Stimulated activated naive CD4-positive, alpha-beta T cell treated with Interleukin-2 at 50 U/mL for 16 hours (primary cell): ENCODE measurements at places on chromosomes 1 and 21.

- DNase-seq = no peak
These were observed 14.9 kb upstream of the SLAMF6 start for GRCh38 chr1:160537714-160538665.

- no peak for DNase-seq
These were observed 253.8 kb downstream of the LTN1 start for GRCh38 chr21:28738882-28739281.

GRCh38 chr21:20996421-20997310, 1.5 kb upstream of the NCAM2 start:
- DNase-seq = no peak

DNA sequence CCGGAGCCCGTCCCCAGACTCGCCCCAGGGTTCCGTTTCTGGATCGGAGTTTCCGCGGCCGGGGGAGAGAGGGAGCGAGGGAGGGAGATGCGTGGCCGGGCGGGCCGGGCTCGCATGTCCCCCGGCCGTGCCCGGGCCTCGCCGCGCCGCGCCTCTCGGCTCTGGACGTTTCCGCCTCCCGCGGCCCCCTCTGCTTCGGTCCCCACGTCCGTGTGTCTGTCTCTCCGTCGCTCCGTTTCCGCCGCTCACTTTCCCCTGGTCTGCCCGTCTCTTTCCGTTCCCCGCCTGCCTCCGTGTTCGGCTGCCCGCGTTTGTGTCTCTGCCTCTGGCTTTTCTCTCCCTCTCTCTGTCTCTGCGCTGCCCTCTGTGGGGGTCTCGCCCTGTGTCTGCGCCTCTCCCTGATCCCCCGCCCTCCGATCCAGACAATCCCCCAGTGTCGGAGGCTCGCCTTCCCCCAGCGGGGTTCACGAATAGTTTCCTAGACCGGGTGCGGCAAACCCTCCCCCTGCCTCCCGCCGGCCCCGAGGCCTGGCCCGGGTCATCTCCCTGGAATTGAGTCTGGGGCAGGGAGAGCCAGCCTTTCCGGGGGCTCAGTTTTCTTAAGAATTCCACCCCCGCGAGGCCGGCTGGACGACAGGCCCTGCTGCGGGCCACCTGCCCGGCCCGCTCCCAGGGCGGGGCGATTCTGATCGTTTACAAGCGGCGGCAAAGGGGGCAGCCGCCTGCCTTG, 735 bp downstream of the NBL1 start:
- DNase-seq = peak; percentile 47

DNA sequence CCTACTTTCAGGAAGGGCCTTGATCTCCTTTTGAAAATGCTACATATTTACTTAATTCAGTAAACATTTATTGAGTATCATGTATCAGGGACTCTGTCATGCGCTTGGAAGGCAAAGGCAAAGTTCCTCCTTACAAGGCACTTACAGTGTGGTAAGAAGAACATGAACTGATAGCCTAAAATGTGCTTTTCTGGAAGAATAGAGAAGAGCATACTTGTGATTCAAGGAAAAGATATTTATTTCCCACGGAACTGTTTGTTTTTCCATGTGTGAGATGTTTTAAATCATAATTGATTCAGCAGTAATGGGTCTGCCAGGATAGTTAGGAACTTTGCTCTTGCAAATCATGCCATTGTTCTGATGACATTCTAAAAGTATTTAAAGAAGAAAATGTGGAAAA, 110.1 kb upstream of the ZNHIT6 start:
- DNase-seq = no peak

- no peak for DNase-seq
These were observed 282.7 kb upstream of the ADGRL2 start for GRCh38 chr1:81517987-81518386.

GRCh38 chr1:221868593-221869303, 126.9 kb upstream of the DUSP10 start:
- DNase-seq = no peak

GRCh38 chr1:219171192-219171935, 2.3 kb upstream of the LYPLAL1 start:
- DNase-seq = no peak

- no peak for DNase-seq
These were observed 77.0 kb downstream of the CSMD2 start for GRCh38 chr1:34087986-34088385.

DNA sequence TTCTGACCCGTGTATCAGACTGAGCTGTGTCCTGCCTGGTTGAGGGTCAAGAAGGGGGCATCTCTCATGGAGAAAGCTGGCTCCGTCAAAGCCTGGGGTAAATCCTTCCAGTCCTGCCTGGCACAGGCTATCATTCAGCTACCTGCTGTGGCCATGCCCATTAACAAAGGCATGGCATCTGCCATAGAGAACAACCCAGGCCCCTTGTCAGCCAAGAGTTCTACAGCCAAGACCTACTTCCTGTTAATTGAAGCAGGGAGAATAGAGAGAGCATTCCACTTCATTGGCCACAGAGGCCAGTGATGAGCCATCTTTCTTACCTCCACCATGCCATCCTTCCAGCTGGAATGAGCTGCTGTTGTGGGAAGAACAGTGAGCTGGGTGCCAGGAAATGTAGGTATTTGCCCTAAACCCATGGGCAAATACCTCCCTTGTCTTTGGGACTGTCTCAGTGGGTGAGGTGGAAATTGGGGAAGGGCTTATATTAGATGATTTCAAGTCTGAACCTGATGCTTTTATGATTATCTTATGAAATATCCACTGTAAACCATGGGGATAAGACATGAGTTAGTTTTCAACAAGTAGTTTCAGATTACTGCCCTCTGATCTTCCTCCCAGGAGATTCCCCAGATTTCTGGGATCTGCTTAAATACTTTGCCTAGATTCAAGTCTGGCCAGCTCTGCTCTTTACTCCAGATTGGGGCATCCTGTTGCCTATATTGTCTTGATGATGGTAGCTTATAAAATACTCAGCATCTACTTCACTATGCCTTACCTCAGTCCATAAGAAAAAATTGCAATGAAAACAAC, 11.2 kb upstream of the KCNQ4 start:
- DNase-seq = no peak

DNA sequence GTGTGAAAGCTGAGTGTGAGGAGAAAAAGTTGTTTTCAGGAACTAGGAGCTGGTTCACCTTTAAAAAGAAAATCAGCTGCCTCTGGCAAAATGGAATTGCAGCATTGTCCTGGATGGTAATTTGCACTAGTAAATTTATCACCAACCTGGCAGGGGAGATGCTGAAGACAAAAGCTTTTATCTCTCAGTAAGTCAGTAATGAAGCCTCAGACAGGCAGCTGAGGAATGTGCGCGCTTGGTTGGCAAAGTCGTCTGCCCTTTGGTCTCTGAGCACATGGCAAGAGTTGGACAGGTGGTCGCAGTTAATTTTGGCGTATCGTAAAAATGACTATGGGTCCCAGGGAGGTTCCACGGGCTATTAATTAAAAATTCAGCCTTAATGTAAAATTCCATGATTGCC, 131.9 kb downstream of the BACH1 start:
- DNase-seq = no peak

GRCh38 chr1:153536012-153536670, 350 bp upstream of the S100A6 start:
- DNase-seq = peak; percentile 81

DNA sequence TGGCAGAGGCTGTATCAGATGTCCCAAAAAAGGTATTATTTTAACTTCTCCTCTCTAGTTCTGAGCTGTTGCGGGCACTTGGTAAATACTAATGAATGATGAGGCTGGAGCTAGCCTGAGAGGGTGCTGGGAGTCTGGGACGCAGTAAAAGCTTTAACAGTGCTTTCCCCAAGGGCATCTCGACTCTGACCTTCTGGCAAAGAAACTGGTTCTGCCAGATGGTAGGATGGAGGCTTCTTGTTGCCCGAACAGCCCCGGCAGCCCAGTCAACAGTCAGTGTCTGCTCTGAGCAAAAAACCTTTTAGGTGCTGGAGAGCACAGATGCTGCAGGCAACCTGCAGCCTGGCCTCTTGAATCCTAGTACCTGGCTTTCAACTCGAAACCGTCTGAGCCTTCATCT, 2.5 kb upstream of the PNRC2 start:
- DNase-seq = no peak

DNA sequence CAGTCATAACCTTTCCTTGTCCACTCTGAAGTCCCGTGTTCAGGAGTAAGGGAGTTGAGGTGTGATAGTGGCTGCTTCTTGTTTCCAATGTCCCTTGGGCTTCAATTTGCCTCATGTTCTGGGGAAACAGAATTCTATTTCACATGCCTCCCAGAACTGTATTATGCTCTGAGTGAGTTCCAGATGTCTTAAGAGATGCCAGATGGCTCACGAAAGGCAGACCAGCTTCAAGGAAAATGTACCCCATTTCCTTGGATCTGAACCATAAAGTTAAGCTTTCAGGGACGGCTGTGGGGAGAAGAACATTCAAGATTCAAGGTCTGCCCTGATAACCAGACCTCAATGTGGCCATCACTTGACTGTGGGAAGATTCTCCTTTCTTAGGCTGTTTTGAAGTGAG, 42.4 kb downstream of the C1orf87 start:
- no peak for DNase-seq

DNA sequence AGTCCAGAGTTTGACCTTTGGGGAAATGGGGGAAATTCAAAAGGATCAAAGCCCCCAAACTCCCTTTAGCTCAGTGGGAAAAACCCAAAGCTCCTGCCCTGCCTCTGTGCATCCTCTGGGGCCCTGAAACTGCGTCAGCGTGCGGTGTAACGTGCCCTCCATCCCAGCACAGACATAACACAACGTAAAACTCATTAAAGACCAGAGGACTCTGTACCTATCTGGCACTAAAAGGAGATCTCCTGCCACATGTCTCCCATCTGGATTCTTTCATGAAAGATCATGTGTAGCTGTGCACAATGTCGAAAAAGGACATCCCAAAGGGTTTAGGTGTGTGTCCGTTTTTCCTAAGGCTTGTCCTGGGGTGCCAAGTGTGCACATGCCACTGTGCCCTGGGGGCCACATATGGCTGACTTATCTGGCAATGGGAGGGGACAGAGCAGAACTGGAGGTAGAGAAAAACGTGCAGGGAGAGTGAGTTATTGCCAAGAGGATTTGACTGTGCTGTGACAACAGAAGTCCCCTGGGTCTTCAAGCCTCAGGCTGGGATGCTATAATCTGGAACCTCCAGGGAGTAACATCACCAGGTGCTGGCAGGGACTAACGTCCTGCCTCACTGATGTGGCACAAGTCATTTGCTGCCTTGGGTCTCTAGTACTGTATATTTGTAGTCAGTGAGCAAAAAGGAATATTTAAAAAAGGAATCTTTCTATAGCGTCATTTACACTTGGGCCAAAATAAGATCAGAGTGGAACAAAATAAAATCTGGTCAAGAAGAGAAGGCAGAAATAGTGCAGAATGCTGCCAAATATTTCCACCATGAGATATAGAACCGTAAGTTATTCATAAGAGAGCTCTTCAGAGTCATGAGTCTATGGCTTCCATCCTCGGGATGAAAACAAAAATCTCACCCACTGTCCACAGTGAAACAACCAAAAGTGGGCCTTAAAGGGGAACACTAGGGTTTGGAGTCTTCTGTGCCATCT, 52.3 kb downstream of the ITPKB start:
- no peak for DNase-seq

DNA sequence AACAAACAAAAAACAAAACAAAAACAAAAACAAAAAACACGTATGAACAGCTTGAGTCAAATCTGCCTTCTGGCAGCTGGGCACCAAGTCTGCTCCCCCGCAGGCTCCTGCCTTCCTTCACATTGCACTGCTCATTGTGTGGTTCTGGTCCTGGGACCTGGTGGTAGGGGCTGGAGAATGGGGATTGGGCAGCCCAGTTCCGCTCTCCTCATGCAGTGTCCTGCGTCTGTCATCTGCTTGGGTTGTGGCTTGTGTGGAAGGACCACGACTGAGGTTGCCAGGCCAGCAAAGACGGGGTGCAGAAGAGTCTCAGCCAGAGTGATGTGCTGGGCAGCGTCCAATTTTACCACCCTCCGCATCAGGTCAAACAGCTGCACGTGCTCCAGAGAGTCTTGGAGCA, 11.1 kb downstream of the OR2AJ1 start:
- no peak for DNase-seq

- no peak for DNase-seq
These were observed 18.8 kb downstream of the OPRD1 start for GRCh38 chr1:28830814-28831213.

DNA sequence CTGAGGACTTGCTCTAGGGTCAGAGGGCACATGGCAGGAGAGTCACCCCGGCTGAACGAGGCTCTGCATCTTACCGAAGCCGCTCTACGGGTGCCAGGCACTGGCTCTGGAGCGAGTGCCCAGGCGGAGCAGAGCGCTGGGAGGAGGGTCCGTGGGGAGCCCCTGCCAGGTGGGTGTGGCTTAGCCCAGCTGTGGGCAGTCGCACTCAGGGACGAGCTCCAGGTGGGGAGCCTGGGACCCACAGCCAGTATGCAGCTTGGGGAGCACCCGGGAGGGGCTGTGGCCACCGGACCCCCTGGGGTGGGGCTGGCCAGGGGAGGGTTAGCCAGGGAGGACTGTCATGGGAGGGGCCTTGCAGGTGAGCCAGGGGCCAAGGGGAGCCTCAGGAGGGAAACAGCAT, 3.8 kb downstream of the AGRN start:
- DNase-seq = no peak

- DNase-seq = no peak
These were observed 727.7 kb downstream of the USP25 start for GRCh38 chr21:16457498-16457897.

- no peak for DNase-seq
These were observed 184.6 kb downstream of the RHOU start for GRCh38 chr1:228919914-228920313.

GRCh38 chr1:20699558-20699957, 18.2 kb downstream of the KIF17 start:
- DNase-seq = no peak

DNA sequence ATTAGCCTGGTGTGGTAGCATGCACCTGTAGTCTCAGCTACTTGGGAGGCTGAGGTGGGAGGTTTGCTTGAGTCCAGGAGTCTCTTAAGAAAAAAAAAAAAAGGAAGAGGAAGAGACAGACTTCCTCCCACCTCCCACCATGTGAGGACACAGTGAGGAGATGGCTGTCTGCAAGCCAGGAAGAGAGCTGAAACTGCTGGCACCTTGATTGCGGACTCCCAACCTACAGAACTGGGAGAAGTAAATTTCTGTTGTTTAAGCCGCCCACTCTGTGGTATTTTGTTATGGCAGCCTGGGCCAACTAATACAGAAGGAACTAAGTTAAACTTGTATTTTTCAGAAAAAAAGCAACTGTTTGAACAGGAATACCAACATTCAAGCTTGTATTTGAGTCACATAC, 21.7 kb downstream of the DOP1B start:
- no peak for DNase-seq

GRCh38 chr1:165483412-165483811, 38.5 kb upstream of the RXRG start:
- no peak for DNase-seq

DNA sequence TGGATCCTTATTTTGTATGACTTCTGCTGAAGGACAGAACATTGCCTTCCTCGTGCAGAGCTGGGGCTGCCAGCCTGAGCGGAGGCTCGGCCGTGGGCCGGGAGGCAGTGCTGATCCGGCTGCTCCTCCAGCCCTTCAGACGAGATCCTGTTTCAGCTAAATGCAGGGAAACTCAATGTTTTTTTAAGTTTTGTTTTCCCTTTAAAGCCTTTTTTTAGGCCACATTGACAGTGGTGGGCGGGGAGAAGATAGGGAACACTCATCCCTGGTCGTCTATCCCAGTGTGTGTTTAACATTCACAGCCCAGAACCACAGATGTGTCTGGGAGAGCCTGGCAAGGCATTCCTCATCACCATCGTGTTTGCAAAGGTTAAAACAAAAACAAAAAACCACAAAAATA, 27.5 kb upstream of the KDM4A start:
- DNase-seq = no peak

GRCh38 chr1:85203573-85204171, 2.9 kb upstream of the SYDE2 start:
- no peak for DNase-seq

- DNase-seq = no peak
These were observed 44.8 kb downstream of the IRF2BP2 start for GRCh38 chr1:234565132-234565531.

GRCh38 chr1:217088521-217089284, 365.5 kb upstream of the ESRRG start:
- no peak for DNase-seq
